ENCODE measurements at places on chromosomes 12 and 14.

DNA sequence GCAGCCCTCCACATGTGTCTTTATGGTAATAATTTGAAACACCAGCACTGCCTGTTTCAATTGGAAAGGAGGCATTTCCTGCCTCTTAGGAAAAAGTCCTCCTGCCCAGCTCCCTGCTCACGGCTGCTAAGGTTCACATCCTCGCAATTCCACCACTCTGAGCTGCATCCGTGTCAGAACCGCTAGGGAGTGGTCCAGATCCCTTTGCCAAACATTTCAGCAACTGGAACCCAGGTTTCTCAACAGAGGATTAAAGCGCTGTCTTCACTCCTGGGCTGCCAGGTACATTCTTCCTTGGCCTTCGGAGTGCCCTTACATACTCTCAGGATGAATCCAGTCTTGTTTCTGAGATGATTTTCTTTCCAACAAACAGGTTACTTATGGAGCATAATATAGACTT is 23.3 kb downstream of the C14orf132 start:
- DNase-seq = no peak

DNA sequence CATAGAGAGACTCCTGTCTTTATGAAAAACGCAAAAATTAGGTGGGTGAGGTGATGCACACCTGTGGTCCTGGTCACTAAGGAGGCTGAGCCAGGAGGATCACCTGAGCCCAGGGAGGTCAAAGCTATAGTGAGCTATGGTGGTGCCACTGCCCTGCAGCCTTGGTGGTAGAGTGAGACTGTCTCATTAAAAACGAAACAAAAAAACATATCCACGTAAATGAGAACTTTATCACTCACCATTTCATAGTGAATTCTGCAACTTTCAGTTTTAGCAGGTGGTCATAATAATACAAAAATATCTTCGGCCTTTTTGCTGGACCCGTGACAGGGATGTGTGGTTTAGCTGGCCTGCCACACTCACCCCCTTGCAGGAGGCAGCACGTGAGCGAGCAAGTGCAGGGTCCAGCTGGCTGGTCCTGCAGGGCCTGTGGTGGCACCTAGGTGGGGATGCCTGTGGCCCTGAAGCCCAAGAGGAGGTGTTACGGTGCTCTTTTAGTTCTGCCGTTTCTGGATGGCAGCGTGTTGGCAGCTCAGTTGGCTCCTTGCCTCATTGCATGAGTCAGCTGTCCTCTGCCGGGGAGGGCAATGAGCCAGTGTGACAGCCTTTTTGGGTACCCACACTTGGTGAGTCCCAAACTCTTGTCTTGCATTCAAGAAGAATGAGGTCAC is 1330.7 kb upstream of the TMEM132C start:
- DNase-seq = no peak

DNA sequence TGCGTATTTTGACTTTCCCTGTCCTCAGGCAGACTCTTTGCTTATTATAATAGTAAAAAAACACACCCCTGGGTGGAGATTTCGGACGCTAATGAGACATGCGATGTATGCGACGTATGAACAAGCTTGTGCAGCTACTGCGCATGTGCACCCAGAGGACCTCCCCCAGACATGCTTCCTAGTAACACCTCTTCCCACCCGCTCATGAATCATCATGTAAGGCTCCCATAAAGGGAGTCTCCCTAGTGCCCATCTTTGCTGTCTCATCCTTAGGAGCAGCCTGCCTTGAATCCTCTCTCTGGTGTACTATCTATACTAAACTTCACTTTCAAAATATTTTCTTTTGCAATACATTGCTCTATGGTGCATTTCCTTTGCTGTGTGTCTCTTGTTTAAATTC is 210.1 kb downstream of the TMEM132D start:
- no peak for DNase-seq

GRCh38 chr12:46503637-46504175 is 131.1 kb upstream of the SLC38A2 start:
- DNase-seq = no peak

DNA sequence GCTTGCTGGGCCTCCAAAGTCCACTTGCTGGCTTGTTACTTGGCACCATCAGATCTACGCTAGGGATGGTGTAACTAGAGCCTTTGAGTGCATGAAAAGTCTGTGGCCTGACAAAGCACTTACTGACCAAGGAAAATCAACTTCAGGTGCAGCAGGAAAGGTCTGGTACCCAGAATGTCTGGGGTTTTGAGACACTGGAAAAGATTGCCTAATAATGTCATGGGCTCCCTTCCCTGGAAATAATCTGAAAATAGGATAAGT is 106.7 kb downstream of the ZFP36L1 start:
- no peak for DNase-seq

- no peak for DNase-seq
Measured at GRCh38 chr12:44874981-44875416, 1.1 kb downstream of the NELL2 start.

GRCh38 chr12:91574391-91574790 is 391.8 kb upstream of the DCN start:
- no peak for DNase-seq

DNA sequence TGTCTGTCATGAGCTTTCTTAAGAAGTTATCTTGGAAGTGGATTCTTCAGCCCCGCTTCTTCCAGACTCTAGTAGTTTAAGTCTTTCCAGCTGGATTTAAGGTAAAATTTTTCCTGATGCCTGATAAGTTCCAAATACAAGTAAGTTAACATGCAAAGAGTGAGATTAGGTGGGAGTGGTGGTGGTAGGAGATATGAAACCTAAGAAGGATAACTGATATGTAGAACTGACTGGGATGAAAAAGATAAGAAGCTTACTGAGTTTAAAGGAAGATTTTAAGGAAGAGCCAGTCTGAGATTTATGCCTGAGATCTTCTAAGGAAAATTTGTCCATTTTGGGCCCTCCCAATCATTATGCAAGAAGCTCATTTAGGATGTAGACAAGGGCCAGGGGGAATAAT is 250.9 kb upstream of the SYT10 start:
- DNase-seq = no peak

- DNase-seq = no peak
Measured at GRCh38 chr12:91098461-91098860, 12.8 kb downstream of the LUM start.

DNA sequence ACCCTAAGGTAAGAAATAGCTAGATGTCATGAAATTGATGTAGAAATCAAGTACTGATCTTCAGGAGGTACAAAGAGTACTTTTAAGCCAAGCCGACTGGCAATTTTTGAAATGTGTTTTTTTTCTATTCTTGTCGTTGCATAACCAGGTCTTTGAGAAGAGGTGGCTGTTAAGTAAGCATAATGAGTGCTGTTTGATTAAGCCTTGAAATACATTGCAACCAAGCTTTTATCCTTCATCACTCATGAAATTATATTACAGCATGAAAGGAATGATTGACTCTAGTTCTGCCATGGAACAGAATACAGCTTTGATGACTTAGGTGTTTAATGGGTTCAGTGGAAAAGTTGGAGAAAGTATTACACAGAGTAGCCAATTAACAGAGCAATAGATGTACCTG is 1720.2 kb upstream of the SEL1L start:
- DNase-seq = no peak

DNA sequence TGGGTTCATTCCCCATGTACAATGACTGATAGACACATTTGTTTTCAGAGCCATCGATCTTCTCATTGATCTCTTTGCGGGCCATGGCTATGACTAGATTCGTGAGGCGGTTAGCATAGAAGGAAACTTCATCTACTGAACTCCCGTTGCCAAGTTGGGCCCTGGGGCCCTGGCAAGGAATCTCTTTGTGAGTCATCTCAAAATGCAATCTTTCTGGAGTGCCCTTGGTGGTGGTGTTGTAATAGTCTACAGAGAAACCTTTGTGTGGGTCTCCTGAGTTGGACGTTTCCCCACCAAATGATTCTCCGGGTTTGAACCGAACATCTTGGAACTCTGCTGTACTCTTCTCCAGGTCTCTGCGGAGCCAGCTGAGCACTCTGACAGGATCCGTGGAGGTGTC is 20.4 kb downstream of the AKAP3 start:
- no peak for DNase-seq

- DNase-seq = no peak
Measured at GRCh38 chr12:10601860-10602259, 11.5 kb downstream of the MAGOHB start.

DNA sequence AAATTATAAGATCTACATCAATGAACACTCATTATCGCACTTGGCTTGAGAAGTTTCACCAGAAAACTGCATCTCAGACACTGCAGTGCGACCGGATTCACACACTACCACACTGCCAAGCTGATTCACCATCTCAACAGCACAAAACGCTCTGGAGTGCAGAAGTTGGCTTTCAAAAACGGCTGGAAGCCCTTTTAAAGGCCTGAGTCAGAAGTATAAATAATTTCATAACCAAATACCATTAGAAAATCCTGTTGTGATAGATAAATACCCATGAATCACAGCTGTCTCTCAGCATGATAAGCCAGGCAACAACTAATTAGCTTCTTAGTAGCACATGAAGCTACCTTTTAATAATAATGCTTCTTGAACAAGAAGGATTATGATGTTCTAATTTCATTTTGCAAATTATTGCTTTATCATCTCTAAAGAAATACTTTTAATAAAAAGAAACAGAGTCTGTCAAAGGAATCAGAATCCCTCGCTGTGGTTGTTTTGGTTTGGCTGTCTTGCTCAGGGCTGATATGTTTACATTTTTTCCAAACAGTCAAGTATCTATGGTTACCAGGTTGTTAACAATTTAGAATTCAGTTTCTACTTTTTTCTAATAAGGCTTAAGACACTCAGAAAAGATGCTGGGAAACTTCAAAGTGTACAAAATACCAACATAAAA is 51.2 kb downstream of the SLC2A13 start:
- DNase-seq = no peak

DNA sequence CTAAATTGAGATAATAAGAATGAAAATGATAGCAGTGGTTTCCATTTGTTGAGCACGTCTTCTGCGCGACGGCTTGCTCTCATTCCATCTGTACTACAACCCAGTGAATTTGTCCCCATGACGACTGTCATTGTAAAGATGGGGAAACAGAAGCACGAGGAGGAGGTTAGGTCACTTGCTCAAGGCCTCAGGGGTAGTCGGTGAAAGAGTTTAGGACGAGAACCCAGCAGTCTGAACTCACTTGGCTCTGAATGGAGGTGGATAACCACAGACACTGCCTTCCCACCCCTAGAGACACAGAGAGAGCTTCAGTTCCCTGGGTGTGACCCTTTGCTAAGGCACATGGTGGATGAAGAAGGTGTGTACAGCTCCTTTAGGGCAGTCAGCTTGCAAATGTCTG is 30.9 kb upstream of the PLEKHG3 start:
- no peak for DNase-seq

DNA sequence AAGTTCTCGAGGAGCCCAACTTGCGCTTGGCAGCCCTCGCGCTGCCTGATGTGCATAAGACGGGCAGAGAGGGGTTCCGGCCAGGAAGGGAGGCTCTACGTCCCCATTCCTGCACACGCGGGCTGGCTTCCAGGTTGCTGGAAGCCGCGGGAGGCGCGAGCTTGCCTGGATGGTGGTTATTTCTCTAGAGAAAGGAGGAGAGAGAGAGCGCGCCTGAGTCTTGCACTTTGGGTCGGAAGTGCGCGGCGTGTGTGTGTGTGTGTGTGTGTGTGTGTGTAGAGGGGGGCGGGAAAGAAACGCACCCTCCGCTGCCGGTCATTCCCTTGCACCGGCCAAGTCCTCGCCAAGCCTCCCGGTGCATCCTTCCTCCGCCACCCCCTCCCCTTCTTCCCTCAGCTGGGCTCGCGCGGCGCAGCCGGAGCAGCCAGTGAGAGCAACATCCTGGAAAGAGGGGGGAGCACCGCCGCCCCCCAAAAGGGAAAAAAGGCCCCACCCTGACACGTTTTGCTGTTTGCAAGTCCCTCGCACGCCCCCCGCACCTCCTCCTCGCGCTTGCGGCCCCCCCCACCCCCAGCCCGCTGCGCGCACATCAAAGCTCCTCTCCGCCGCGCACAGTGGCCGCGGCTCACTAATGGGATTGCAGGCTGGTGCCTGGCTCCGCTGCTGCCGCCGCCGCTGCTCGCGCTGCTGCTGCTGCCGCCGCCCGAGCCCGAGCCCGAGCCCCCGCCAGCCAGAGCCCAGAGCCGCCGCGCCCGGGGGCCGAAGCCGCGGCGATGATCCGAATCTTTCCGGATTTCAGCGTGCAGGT is 4.4 kb upstream of the NPAS3 start:
- no peak for DNase-seq

- DNase-seq = no peak
Measured at GRCh38 chr12:2297004-2297403, 244.2 kb downstream of the CACNA1C start.

DNA sequence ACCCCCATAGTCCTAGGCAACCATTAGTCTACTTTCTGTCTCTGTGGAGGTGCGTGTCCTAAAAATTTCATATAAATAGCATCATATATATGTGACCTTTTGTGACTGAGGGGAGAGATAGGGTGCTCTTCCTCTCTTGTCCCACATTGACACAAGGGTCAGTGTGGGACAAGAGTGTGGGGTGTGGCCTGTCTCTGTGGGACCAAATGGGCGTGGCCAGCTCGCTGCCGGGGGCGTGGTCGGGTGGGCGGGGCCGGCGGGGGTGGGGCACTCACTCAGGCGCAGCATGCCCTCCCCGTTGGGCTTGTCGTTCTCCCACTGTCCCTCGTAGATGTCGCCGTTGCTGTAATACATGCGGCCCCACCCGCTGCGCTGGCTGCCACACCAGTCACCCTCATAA is 15.5 kb downstream of the MORN3 start:
- no peak for DNase-seq

DNA sequence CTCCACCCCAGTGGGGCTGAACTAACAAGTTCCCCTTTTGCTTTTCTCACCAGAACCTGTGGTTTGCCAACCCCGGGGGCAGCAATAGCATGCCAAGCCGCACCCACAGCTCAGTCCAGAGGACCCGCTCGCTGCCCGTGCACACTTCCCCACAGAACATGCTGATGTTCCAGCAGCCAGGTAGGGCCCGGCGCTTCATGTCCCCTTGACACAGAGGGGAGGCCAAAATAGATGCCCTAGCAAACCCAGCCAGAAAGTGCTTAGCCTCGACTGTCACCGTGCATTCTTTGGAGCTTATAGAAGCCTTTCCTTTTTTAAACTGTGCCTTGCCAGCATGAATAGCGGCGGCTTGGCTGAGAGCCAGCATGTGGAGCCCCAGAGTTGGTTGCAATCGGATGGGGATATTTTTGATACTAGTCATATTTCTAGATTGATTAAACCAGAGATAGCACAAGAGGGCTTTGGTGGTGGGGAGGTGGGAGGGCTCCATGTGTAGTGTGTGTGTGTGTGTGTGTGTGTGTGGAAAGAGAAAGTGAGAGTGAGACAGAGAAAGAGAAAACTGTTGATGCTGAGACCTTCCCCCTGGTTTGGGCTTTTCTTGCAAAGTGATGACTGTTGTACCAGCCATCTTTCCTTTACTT is 126.1 kb downstream of the GCH1 start:
- DNase-seq = no peak

GRCh38 chr12:112107306-112108201 is 1.0 kb downstream of the NAA25 start:
- DNase-seq = no peak
